Femur (tissue), 1 donor: ENCODE measurements at places on chromosomes 5 and 9.
A peak's percentile ranks its signal among the peaks of the same experiment; 100 is the strongest.

- peak; percentile 84 for DNase-seq
These were observed 199.4 kb downstream of the ESM1 start for GRCh38 chr5:54785729-54786591.

DNA sequence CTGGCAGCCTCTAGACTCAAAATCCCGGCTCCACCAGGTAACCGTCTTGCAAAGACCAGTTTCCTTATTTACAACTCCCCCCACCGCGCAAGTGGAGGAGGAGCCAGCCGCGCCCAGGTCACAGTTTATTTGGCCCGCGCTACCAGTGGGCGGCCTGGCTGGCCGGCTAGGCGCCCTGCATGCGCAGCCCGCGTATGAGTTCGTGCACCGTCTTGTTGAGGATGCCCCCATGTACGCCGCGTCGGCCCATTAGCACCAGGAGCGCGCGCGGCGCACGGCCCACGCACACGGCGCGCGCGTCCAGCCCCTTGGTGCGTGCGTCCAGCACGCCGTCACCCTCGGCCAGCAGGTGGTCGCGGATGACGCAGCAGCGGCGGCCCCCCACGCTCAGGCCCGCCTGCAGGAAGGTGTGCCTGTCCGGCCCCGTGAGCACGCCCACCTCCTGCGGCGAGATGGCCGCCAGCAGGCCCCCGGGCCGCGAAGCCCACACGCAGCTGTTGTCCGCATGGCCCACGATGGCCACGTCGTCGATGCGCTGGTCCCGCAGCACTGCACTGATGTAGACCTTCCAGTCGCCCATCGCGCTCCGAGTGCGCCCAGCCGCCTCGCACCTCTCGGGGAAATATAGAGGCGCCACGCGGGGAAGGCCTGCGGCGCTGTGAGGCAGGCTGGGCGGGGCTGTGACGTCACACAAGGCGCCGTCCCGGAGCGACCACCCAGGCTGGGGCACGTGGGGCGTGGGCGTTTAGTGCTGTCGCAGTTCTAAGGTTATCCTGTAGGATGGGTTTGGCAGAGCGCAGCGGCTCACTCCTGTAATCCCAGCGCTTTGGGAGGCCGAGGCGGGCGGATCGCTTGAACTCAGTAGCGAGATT, at the start of gene PFN3:
PFN3 (minus strand) TSS at position 665 of the 872 bp plus-strand sequence; CDS start at position 580, 85 bp downstream.
- peak; percentile 72 for DNase-seq

DNA sequence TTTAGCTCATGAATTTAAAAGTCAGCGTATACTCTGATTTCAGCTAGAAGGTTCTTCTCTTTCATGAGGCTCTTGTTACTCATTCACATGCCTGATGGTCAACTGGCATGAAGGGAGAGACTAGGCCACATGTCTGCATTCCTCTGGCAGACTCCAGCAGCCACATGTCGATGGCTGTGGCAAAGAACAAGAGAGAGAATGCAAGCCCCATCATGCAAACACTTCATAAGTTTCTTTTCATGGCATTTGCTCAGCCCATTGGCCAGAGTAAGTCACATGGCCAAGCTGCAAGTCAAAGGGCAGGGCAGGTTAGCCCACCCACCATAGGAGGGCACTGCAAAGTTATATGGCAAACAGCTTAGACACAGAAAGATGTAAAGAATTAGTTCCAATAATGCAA, 5.4 kb downstream of the KCNV2 start:
- peak; percentile 67 for DNase-seq

- no peak for DNase-seq
These were observed 130.7 kb upstream of the LHFPL2 start for GRCh38 chr5:78779262-78779661.

DNA sequence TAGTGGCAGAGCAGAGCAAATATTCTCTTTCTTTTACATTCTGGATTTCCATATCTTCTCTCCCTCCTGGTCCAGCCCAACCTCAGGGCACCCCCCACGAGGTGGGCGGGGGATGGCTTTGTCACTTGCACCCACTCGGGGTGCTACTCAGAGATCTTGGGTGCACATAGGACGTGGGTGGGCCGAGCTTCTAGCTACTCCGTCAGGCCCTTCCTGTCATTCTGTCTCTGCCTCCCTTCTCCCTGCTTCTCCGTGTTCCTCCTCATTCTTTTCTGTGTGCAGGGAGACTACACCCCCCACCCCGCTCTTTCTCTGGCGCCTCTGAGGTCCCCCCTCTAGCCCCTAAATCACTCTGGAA, 19.5 kb downstream of the PCDHGC5 start:
- no peak for DNase-seq

DNA sequence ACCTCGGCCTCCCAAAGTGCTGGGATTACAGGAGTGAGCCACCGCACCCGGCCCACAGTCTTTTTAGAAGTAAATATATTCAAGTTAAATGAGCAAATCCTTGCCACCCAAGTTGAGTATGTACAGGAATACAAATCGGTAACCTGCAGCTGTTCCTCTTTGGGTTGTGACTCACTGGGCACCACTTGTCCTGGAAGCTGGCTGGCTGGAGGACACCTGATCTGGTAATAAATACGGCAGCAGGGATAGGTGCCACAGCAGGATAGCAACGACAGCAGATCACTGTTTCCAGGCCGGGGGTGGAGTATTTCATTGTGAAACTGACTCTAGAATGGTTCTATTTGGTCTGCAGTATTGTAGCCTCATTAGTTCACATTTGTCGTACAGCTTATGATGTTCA, 35.7 kb upstream of the SLC36A2 start:
- peak; percentile 42 for DNase-seq

DNA sequence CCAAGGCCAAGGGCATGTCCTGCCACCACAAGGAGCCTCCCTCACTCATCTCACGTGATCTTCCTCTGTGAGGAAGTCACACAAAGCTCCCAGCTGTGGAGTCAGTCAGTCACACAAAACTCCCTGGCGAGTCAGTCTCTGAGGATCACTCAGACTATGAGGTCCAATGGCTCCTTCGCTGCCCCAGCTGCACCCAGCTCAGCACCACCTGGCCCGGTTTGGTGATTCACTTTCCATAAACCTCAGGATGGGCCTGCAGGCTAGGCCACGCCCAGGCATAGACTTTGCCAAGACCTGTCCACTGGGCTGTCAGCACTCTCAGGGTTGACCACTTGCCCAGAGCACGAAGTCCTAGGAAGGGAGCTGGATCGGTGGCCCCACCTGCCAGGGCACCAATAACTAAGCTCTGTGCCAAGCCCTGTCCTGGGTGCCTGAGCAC, 233.8 kb downstream of the HSPA4 start:
- no peak for DNase-seq

- no peak for DNase-seq
These were observed 71.1 kb downstream of the CFAP95 start for GRCh38 chr9:69891696-69892095.

DNA sequence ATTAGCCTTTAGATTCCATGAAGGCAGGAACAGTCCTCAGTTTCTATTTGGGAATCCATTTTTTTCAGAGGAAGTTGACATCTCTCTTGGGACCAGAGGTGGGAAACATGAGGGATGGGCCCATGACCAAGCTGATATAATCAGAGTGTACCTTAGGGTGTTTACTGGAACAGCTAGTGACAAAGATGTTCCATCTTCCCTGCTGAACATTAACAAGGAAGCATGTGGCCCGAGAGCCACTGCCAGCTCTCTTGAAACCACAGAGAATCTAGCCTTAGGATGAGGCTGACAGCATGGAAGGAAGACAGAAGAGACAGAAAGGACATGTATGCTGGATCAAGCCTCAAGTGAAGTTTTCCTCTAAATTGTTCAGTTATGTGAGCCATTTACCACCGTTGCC, 16.0 kb downstream of the AQP3 start:
- DNase-seq = no peak

GRCh38 chr9:34957492-34958410, at the start of gene PHF24:
Gene PHF24 (plus strand): TSS chr9:34958285. CDS start chr9:34971299, 13,014 bp downstream.
- no peak for DNase-seq

DNA sequence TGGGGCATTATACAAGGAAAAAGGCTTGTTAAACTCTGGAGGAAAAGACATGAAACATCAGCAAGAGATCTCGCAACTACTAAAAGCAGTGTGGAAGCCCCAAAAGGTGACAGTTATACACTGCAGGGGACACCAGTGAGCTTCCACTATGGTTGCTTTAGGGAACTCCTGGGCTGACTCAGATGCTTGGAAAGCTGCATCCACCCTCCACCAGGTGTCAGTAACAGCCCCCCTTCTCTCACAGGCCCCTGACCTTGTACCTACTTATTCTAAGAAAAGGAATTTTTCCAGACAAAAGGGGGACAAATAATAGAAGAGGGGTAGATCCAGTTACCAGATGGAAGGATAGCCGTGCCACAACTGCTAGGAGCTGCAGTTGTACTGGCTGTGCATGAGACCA, 154.4 kb upstream of the COX7C start:
- no peak for DNase-seq

- DNase-seq = peak; percentile 21
These were observed 789.3 kb downstream of the SEMA5A start for GRCh38 chr5:8756498-8757084.

- no peak for DNase-seq
These were observed 16.7 kb downstream of the EXD3 start for GRCh38 chr9:137406085-137406760.

GRCh38 chr9:123027517-123027916, 6.0 kb upstream of the GPR21 start:
- no peak for DNase-seq

GRCh38 chr9:91258451-91258850, 103.3 kb downstream of the AUH start:
- DNase-seq = no peak

DNA sequence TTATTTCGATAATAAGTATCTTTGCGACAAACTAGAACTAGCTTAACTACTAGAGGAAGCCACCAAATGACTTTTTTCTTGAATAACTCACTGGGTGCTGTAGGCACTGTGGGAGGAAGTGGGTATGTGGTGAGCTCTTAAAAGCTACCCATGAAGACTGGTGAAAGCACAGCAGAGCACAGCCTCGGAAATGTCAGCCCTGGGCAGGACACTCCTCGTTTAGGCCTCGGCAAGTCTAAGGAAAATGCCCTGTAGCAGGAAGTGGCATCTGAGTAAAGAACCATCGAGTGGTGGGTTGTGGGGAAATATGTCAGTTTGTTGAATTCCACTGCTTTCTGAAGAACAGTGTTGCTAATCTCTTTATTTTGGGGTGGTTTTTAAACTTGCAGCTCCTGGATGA, 44.0 kb upstream of the NCS1 start:
- peak; percentile 63 for DNase-seq

DNA sequence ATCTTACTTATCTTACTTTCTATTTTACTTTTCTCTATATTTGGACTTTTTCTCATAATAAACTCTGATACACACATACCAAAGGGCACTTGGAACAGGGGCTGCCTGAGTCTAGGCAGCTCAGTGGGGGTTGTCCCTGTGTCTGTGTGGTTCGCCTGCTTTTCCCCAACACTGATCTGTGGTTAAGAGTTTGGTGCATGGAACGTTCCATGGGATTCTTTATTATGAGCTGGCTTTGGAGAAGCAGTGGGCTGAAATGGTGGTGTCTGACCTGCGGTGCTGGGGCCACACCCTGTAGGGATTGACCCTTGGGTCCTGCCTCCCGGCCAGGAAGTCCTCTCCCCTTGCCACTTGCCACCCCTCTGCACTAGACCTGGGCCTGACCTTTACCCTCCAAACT, 47.4 kb downstream of the ANKRD33B start:
- no peak for DNase-seq

DNA sequence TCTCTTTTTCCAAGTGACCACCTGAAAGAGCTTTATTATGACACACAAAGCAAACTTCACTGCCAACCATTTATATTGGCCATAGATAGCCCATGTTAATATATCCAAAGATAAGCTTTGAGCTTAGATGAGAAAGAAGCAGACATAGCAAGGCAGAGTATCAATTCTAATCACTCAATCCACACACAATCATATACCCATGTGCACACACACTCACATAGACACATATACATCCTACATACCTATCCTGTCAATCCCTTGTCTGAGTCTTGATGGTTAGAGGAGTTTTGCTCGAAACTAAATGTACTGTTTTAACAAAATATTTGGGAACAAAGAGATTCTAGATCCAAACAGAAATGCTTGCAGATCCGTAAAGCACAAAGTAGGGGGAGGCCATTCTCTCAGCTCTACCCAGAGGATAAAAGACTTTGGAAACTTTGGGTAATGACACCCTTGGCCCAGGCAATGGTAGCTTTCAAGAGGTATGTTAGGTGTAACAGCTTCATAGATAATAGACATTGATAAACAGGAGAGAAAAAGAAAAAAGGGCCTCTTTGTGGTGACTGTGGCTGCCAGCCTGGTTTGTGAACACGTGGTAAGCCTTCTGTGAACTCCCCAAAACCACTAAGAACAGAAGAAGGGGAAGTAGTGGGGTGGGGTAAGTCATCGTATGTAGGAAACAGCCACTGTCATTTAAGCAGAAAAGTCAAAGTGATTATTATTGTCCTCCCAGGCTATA, 121.6 kb downstream of the TLR4 start:
- DNase-seq = no peak

DNA sequence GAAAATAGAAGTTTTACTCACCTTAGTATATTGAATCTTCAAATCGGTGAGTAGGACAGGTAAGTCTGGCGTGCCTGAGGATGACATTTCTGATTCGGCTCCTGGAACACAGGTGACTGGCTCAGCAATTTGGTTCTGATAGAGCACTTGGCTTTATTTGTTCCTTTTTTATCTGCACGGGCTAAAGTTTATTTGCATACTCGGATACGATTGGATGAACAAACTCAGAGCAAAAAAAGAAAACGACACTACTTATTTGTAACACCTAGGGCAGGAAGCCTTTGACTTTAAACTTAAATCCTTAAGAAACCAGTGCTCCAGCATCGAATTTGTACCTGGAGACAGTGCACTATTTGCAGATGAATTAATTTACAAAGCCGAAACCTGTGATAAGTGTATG, at the start of gene ALDH1A1:
ALDH1A1 (minus strand) TSS at position 140 of the 400 bp plus-strand sequence; CDS start at position 87, 53 bp downstream.
- no peak for DNase-seq

DNA sequence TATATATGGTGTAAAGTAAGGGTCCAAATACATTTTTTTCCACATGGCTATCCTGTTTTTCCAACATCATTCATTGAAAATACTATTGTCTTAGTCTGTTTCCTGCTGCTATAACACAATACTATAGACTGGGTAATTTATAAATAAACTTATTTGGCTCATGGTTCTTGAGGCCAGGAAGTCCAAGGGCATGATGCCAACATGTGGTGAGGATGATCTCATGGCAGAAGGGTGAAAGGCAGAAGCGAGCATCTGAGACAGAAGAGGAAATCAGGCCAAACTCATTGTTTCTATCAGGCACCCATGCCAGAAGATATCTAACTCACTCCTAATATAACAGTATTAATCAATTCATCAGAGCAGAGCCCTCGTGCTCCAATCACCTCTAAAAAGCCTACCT, 42.6 kb downstream of the ANKRD55 start:
- DNase-seq = no peak

DNA sequence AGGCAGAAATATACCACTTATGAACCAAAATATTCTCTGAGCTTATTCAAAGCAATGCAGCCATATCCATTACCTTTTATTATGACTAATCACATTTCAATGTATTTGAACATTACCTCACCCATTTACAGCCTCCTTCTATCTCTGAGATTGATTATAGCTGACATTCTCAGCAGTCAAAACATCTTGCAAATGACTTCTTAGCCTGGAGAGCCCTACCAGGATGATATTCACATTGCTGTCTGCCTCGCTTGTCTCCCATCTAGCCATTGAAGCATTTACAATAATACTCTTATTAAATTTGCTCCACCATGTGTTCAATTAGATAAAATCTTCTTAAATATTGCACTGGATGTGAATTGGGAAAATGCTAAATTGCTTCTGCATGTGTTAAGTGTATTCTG, 1879.9 kb upstream of the ACO1 start:
- no peak for DNase-seq
